ENCODE measurements at places on chromosomes 4 and X.

DNA sequence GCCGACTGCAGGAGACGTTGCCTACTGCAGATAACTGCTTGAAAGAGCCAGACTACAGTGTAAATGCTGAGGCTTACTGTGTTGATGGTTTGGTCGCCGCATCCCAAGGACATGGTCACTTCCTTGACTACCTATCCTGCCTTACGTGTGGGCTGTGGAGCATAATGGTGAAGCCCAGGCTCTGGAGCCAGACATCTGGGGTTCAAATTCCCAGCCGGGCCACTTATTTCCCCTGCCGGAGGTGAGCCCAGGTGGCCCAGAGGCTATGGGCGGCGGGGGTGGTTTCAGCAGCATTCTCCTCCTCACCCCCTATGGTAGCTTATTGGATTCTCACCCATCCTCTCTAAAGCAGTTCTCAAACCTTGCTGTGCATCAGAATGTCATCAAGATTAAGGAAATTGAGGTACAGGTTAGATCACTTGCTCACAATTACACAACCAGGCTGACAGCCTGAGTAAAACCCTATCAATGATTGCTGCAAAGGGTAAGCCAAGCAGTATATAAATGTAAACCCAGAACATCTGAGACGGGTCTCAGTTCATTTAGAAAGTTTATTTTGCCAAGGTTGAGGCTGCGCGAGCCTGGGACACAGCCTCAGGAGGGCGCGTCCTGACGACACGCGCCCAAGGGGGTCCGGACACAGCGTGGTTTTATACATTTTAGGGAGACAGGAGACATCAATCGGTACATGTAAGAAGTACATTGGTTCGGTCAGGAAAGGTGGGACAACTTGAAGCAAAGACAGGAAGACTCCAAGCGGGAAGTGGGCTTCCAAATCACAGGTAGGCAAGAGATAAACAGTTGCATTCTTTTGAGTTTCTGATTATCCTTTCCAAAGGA lies 48.5 kb downstream of the EVC start:
- DNase-seq = no peak

- DNase-seq = no peak
Observed at GRCh38 chr4:94892051-94892450, 134.3 kb downstream of the BMPR1B start.

DNA sequence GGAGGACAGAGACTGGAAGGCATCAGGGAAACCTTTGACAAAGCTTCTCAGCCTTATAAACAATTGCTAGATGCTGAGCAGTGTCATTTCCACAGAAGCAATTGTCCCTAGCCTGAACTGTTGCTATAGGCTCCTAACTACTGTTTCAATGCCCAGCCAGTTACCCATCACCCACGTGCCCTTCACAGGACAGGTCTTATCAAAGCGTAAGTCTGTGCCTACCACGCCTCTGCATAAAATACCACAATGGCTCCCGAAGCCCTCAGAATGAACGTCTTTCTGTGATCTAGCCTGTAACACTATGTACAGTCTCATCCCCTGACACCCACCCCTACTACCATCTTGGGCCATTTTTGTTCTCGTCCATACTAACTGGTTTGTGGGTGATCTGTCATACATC lies 134.3 kb downstream of the STK32B start:
- DNase-seq = no peak

- no peak for DNase-seq
Observed at GRCh38 chr4:16222957-16223527, 3.2 kb downstream of the TAPT1 start.

GRCh38 chr4:120667102-120667501 lies 255.4 kb downstream of the PRDM5 start:
- no peak for DNase-seq

DNA sequence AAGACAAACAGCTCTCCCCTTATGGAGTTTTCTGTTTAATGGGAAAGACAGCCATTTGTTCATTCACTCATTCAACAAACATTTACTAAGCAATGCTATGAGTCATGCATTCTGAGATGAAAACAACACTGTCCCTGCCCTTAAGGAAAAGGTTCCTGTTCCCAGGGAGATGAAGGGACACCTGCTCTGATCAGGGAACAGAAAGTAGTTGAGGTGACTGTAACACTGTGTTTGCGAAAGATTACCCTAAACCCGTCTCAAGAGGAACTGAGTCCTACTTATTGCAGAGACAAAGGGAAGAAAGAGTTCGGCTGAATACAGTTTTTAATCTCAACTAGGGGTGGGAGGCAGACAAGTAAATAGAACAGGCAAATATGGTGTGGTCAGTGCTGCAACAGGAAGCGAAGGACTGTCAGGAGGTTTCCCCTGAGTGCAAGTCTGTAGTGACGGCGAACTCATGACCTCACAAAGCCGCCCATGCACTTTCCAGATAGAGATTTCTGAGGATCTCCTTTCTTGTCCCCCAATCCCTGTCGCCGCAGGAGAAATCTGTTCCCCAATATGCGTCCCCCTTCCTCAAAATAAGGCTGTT lies 712 bp downstream of the STX18 start:
- DNase-seq = no peak

DNA sequence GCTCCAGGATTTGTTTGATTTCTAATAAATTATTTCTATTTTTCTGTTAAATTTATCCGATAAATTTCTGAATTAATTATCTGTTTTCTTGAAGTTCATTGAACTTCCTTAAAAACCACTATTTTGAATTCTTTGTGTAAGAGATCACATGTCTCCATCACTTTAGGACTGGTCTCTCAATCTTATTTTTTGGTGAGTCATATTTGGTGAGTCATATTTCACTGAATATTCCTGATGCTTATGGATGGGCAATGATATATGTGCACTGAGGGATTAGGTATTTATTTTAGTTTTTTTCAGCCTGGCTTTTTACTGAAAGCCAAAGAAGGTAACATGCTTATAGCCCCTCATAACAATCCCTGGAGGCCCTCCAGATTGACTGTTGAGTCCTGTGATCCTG lies 48.5 kb upstream of the IL15 start:
- DNase-seq = no peak

- no peak for DNase-seq
Observed at GRCh38 chr4:55363691-55364351, 17.8 kb downstream of the SRD5A3 start.

DNA sequence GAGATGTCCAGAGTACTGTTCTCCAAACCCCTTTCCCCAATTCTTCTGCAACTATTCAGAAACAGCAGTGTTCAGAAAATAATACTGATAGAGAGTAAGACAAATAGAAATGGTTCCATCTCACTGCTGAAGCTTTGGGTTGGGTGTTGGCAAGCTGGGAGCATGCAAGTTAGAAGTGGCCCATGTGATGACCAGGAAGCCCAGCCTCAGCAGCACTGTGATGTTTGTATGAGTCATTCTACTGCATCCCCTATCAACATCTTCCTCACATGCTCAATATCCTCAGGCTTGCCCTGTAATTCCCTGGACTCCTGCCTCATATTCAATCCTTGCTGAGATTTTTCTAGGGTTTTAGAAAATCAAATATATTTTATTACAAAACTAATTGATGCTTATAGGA lies 96.5 kb downstream of the CHRDL1 start:
- no peak for DNase-seq

DNA sequence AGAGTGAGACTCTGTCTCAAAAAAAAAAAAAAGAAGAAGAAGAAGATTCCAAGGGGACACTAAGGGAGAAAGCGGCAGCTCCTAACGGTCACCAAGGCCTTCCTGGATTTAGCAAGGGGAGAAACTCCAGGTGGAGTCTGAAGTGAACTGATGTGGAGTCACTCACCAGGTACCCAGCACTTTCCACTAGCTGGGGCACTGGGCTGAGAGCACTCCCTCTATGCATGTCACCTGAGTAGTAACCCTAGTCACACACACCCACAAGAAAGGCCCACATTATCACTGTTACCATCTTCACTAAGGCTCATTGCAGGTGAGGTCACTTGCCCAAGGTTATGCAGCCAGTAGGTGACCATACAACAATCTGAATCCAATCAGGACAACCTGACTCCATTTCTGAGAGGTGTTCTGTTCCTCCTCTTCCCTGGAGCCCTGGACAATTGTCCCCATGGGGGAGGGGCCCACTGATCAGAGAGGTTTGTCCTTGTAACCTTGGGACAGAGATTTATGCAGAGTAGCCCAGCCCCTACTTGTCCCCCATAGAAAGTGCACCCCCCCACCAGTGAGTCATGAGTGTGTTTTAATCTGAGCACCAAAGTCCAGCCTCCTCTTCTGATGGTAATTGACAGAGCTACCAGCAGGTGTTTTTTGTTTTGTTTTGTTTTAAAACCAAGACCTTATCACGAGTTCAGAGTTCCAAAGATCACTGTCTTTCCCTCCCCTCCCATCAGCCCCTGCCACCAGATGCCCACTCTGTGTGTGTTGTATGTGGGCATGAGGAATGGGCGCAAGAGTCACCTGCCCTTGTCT lies 5.9 kb upstream of the SASH3 start:
- DNase-seq = no peak

DNA sequence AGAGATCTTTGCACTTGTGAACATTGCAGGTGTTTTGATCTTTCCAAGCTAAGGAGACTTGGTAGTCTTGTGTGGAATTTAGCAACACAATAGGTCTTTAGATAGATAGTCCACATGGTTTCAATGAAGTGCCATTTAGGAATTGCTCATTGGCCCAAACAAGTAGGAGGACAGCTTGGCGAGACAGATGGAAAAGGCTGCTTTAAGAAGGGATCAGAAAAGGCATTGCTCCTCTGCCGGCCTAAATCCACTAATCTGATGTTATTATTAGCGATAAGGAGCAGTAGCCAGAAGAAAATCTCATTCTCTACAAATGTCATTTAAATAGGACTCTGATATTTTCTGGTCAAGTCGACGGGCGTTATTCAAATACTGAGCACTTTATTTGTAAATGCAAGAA lies 99.7 kb downstream of the AFF2 start:
- DNase-seq = no peak

DNA sequence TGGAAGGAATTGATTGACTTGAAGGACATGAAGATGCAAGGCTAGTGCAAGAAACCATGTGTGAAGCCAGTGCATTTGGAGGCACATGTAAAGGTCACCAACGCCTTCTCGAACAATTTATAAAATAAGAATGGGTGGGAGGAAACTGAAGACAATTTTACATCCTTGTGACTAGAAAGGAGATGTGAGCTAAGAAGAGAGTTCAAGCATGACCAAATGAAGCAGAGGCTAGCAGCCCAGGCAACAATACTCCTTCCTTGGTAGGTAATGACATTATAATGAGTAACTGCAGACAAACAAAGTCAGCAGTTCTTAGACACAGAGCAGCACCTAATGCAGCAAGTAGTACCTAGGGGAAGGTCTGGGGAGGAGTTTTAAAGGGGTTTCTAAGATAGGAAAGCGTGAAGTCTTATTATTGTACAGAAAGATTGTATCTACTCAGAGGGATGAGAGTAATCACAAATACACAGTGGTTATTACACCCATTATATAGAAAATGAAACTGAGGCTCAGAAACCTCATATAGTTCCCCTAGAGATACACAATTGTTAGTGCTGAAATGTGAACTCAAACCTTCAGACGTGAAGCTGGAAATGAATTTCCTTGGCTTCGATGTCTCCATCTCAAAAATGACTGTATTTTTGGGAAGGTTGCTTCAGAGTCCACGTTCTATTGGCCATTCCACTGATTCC lies 56.1 kb downstream of the ATXN3L start:
- no peak for DNase-seq

DNA sequence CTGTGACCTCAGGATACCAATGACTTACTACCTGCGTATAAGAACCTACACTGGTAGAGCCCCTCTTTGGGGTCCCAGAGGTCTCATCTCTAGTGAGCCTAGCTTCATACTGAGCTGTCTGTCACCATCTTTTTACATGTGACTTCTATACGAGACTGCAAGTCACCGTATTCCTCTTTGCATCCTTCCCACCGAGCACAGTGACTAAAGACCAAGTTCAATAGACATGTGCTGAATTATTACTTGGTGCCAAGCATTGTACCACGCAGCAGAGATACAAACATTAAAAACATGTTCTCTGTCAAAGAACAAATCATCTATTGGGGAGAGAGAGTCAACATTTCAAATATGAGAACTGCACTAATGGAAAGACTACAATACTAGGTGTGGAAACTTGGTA lies 16.4 kb downstream of the ARAP2 start:
- DNase-seq = no peak

DNA sequence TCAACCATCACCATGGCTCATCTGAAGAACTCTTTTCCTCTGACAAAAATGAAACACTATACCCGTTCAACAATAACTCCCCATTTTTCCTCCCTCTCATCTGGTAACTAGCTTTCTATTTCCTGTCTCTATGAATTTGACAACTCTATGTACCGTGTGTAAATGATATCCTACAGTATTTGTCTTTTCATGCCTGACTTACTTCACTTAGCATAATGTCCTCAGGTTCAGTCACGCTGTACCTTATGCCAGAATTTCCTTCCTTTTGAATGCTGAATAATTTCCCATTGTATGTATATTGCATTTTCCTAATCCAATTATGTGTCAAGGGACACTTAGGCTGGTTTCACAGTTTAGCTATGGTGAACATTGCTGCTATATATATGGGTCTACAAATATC lies 18.2 kb downstream of the MAGEA9 start:
- no peak for DNase-seq

DNA sequence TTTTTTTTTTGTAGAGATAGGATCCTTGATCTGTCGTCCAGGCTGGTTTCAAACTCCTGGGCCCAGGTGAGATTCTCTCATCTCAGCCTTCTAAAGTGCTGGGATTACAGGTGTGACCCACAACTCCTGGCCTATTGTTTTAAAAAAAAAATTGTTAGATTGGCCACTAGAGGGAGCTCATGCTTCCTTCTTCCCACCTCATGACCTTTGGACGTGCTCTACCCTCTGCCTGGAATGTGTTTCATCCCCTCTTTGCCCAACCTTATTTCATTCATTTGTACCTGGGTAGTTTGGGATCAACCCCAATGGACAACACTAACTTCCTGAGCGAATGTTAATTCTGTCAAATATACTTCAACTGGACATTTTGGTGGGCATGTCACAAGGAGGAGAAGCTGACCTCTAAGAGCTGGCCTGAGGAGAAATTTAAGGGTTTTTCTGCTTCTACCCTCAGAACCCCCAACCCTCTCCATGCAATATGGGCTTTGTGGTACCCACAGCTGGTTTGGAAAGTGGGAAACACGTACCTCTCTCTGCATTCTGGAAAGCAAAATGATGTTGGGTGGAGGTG lies 6.4 kb downstream of the PPEF2 start:
- DNase-seq = no peak

DNA sequence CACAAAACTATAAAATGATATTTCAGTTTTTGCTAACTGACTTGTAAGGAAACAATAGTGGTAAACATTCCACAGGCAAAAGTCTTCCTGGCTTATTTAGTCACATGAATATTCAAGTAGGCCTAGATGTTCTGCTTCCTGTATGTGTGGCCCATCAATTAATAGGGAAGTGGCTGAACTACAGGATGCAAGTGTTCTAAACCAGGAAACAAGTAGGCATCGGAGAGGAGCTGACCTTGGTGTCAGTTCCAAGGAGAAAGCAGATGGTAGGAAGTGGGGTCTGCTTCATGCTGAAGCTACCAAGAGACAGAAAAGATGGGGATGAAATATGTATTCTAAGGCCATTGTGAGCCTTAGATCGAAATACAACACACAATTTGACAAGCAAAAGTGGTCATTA lies 149.7 kb downstream of the ANTXR2 start:
- no peak for DNase-seq

GRCh38 chrX:22629105-22629725 lies 356.5 kb downstream of the CBLL2 start:
- DNase-seq = no peak
